Activated CD4-positive, alpha-beta memory T cell treated with anti-CD3 and anti-CD28 coated beads for 36 hours (primary cell): ENCODE measurements at places on chromosomes 4 and X.

GRCh38 chr4:89863533-89863932, 26.6 kb upstream of the SNCA start:
- no peak for DNase-seq

DNA sequence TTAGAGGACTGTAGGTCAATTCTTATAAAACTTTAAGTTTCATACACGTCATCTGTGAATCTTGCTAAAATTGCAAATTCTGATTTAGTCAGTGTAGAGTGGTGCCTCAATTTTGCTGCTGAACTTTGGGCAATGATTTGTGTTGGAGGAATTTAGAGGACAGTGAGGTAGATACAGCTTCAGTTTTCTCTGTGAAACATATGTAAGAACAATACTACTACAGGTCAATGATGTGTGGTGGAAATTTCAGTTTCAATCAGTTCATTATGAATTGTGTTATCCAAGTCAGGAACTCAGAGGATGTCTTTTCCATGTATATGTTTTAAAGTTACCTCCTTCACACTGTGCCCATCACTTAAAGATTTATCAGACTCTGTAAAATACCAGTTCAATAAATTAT, 1597.8 kb upstream of the PCDH10 start:
- no peak for DNase-seq

GRCh38 chrX:13158911-13159310, 114.5 kb upstream of the FAM9C start:
- no peak for DNase-seq

DNA sequence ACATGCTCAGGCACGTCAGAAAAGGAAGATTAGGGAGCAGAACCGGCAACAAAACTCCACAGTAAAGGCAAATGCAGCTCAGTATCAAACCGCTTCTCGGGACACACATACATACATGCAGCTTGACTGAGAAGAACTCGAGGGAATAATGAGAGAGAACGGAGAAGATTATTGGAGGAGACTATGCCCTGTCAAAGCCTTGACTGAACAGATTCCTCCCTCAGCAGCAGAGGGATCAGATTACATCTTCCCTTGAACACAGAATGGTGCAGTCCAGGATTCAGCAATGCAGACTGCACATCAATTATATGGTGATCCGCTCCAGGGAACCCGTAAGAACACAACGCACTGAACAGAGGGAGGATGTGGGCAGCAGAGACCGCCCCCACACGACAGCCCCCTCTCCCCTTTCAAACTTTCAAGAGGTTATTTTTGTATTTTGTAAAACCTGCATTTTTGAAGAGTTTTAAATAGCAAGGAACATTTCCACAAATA, 183.2 kb downstream of the FBXW7 start:
- no peak for DNase-seq

DNA sequence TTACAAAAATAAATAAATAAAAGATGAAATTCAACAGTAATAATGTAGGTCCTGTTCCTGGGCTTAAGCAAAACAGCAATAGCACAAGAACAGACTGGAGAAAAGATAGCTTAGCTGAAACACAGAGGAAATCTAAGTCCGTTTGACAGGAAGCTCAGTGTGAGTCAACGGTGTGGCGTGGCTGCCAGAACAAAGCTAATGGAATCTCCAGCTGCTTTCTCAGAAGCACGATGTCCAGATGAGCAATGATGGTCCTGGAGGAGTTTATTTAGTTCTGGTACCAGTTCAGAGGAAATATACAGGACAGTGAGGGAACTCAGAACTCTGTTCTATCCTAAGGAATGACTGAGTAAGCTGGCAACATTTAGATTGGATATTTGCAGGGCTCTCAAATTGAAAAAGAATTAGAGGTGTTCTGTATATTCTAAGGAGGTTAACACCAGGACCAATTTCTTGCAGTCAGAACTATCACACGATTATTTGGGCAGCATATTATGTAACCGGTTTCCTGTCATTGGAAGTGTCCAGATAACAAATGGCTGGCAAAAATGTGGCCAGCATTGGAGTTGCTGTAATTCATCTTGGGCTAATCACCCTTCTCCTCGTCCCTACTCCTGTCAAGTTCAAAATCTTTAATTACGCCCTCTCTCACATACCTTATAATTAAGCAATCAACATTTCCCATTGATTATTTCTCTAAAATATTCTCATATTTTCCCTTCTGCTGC, 12.7 kb downstream of the GAB3 start:
- DNase-seq, result peak; percentile 45

DNA sequence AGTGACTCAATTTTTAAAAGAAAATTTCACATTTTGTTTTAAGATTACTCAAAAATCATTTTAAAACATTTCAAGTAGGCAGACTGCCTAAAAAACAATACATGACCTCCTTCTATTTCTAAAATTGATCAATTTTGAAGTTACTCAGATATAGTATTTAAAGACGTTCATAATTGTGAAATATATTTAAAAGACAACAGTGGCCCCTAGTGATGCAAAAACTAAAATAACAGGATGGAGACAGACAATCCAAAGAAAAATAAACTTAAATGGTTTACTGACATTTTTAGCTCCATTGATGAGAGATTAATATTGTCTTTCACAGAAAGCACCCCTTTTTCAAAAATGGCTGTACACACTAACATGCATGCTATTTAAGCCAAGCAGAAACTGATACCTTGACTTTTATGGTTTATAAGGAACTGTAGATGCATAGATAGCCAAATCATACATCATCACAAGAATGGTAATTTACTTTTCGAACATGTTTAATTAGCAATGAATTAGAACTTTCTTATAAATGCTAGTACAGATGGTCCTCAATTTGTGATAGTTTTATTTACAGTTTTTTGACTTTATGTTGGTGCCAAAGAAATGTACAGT, 69.8 kb upstream of the FAT4 start:
- no peak for DNase-seq

DNA sequence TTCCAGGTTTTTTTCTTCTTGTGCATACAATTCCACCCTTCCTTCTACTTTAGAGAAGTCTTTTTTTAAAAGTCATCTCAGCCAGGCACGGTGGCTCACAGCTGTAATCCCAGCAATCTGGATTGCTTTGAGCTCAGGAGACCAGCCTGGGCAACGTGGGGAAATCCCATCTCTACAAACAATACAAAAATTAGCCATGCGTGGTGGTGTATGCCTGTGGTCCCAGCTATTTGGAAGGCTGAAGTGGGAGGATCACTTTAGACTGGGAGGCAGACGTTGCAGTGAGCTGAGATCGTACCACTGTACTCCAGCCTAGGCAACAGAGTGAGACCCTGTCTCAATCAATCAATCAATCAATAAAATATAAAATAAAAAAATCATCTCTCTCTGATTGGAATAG, 14.8 kb downstream of the ELOVL6 start:
- DNase-seq, result no peak

- no peak for DNase-seq
Measured at GRCh38 chrX:95728446-95728845, 956.2 kb upstream of the DIAPH2 start.

- no peak for DNase-seq
Measured at GRCh38 chr4:101885574-101885973, 95.0 kb downstream of the BANK1 start.

DNA sequence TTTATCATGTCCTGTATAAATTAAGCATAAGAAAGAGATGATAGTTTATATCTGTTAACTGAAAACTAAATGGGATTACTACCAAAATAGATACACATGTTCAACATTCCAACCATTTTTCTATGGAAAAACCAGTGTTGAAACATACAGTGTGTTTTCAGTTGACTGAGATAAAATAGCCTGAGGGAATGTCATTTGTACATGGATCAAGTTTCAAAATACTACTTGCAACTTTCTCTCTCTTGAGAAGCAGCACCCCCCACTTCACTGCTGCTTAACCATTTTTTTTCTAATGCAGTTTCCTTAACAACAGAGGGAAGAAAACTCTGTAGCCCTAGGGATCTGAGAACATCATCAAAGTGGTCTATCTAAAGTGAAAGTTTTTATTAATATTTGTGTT, 70.8 kb downstream of the NPNT start:
- no peak for DNase-seq

GRCh38 chr4:165394275-165394674, 15.5 kb downstream of the CPE start:
- no peak for DNase-seq

- DNase-seq, result peak; percentile 9
Measured at GRCh38 chrX:19599253-19599652, 83.9 kb upstream of the MAP3K15 start.

DNA sequence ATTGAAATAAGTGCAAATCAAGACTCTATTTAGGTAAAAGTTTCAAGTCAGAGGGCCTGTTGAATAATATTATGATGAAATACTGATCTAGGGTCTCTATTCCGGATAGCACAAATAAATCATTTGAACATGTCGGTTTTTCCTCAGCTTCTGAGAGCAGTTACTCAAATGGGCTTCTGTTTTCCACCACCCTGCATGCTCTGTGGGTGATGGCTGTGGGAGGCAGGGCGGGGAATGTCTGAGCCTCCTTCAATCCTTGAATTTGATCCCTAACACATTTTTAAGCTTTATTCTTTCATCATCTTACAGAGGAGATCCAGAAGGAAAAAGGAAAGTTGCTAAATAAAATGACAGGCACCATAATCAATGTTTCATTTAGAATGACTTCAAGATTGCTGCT, 8.5 kb downstream of the UNC5C start:
- no peak for DNase-seq

GRCh38 chrX:96564595-96564994, 120.0 kb upstream of the DIAPH2 start:
- DNase-seq, result no peak

GRCh38 chr4:110361921-110362320, 114.0 kb upstream of the ENPEP start:
- no peak for DNase-seq

GRCh38 chrX:106780264-106780663, 22.2 kb upstream of the TBC1D8B start:
- no peak for DNase-seq

DNA sequence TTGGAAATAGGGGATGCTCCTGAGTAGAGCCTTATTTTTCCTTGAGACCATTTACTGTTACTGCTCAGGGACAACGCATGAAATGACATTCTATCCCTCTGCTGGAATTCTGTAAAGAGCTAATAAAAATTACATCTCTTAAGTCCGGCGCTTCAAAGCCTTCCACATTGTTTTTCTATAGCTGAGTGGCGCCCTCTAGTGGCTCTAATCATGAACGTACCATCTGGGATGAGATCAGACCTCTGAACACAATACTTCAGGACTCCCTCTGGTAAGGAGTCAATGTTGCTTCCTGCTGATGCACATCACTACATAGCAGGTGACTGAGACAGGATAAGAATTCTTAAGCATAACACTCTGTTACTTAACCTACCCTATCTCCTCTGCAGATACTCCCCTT, 6.0 kb downstream of the HMGN5 start:
- DNase-seq, result peak; percentile 60

DNA sequence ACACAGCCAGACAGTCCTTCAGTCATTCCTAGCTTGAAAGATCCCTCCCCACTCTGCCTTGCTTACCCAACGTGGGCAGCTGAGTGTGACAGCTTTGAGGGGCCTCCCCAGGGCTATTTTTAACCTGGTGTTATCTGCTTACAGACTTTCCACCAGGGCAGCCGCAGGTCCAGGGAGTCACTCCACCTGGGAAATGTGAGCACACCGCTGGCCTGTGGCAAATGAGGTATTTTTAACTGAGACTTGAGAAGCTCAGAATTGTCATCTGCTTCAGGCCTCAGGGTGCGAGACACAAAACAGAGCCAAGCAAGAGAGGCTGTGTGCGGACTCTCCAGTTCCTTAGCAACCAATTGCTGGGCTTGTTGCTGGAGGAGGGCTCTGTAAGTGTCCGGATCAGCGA, 13.0 kb downstream of the CORIN start:
- no peak for DNase-seq

- DNase-seq, result no peak
Measured at GRCh38 chrX:123190096-123190495, 6.0 kb downstream of the GRIA3 start.

DNA sequence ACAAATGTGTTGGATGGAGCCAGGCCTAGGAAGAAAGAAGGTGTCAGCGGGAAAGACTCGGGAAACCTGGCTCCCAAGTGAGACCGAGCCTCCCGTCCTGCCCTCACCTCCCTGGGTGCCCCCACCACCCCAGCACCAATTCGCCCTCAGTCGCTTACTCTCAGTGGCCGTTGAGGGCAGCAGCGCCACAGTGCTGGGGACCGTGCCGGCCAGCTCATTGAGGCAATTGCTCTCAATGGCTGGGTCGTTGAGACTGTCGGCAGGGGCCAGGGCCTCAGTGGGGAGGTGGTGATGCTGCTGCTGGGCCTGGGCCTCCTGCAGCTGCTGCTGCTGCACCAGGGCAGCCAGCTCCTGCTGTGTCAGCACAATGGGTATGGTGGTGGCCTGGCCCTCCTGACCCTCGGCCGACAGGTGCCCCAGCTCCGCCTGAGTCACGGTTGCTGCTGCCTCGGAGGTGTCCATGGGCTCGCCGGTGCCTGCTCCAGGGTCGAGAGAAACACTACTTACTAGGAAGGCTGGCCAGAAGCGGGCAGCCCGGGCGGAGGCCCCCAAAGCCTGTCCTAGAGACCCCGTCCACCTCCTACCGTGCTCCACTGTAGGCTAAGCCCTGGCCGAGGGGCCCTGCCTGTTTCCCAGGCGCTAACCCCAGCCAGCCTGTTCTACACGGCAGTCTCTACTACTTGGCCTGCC, 7.4 kb upstream of the RENBP start:
- no peak for DNase-seq

DNA sequence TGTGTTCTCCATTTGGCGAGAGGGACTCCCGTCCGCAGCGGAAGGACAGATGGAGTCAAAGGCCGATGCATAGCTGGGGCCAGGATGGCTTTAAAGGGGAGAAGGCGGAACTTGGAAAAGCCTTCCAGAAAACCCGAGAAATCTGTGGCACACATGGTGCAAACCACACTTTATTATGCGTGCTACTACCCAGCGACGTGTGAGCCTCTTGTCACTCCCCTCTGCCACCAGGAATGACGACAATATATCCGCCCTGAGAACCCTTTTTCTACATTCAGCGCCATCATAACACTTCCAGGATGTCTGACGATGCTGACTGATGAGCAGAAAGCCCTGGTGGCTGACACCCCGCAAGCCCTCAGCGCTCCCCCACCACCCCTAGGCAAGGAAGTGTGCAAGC, 689 bp upstream of the DCHS2 start:
- DNase-seq, result no peak

DNA sequence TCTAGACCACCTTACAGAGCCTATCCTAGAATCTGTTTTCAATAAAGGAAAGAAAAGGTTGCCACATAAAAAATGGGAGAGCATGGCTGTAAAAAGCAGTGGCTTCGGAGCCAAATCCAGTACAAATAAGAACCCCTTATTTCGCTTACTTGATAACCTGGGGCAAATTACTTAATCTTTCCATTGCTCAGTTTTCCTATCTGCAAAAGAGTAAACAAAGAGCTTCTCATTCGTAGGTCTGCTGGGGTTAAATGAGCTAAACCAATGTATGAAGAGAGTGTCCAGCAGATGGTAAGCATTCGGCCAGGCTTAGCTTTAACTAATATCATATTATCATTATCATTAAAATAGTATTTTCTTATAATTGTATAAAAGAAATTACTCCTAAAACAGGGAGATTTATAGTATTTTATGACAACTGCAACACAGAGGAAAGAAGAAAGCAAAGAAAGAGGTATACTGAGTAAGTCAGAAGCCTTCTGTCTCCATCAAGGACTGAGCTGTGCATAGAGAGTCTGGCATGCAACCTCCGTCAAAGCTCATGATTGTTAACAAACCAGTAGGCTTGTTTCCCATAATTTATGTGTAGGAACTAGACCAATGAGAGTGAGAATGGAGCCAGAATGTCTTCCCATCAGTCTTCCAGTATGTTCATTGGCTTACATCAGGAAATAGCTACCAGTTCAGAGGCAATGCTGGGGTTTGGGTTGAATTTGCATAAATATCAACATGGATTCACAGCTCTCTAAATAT, 364.9 kb downstream of the UNC5C start:
- DNase-seq, result no peak
